ENCODE measurements at places on chromosomes 1 and 21. TPM values are rescaled to one million over a fixed set of nuclear protein-coding genes. Genes with fewer than 3 reads are reported as not detected.

The FMN2 gene
- 13.2 TPM for total RNA-seq

The SMIM1 gene
- 4.7 TPM for total RNA-seq

The OR2T1 gene
- total RNA-seq, result not detected

The CYP4A22 gene
- total RNA-seq, result not detected

The MRAP gene
- not detected for total RNA-seq

The KTI12 gene
- total RNA-seq, result 8.1 TPM

The RSPH1 gene
- total RNA-seq, result 1.0 TPM

The C4BPA gene
- not detected for total RNA-seq

The ANGPTL1 gene
- total RNA-seq, result 0.21 TPM

The SCAF4 gene
- total RNA-seq, result 74.3 TPM

The CRNN gene
- not detected for total RNA-seq

The GSTM1 gene
- 45.9 TPM for total RNA-seq

The PLEKHA6 gene
- total RNA-seq, result 4.5 TPM

DNA sequence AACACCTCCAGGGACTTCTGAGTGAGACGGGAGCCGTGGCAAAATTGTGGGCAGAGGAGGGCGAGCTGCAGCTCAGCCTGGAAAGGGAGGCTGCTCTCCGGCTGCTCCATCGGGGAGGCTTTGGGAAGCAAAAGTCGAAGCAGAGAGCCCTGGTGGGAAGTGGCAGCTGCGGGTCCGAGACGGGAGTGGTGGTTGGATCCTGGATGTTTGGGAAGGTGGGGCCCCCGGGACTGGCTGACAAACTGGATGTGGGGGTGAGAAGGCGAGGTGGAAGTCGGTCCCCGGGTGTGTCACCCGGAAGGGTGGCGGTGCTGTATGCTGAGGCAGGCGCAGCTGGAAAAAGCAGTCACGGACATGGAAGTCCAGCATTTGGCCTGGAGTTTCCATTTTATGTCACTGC, 52.1 kb downstream of the KCNAB2 start:
- no peak for DNase-seq

GRCh38 chr1:7280347-7280960, 490.6 kb upstream of the VAMP3 start:
- no peak for DNase-seq

GRCh38 chr1:171484760-171485374, 463 bp upstream of the PRRC2C start:
- no peak for DNase-seq

DNA sequence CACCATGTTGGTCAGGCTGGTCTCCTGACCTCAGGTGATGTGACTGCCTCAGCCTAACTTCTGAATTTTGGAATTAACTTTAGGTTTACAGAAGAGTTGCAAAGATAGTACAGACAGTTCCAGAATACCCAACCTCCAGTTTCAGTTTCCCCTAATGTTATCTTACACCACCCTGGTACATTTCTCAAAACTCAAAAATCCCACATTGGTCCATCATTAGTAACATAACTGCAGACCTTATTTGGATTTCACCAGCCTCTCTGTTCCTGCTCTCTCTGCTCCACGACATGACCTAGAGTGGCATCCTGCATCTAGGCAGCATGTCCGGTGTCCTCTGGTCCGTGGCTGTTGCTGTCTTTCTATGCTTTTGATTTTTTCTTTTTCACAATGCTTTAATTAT, 5.0 kb upstream of the ZC3H12A start:
- no peak for DNase-seq

- DNase-seq, result no peak
Measured at GRCh38 chr1:215780139-215780538, 213.0 kb downstream of the KCTD3 start.

DNA sequence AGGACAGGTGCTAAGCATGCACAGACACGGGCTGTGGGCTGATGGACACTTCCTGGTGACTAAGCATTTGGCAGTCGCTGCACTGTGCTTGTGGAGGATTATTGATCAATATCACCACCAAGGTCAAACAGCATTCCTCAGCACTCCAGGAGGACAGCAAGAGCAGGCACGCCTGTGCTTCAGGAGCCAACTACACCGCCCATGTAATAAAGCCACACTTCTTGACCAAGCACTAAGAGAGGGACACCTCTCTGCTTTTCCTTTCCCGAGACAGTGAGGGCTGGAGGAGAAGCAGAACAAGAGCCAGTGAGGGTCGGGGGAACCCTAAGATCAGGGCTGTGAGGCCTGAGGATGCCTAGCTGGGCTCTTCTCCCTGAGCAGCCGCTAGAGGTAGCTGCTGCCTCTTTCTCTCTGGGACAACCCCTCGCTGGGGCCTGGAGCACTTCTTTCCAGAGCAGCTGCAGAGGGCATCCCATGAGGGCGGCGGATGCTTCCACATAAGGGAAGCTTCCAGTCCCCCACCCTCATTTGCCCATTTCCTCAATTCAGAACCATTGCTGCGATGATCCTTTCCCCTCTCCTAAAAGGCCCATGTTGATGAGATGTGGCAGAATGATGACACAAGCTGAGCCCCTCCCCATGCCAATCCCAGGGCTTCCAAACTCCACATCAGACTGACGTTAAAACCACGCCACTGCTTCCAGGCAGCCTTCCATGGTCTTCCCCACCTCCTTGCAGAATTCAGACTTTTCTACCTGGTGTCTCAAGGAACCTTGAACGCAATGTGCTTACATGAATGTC, 19.1 kb downstream of the RAB7B start:
- DNase-seq, result peak; percentile 46

- DNase-seq, result no peak
Measured at GRCh38 chr1:45395582-45395981, 55.3 kb upstream of the MUTYH start.

DNA sequence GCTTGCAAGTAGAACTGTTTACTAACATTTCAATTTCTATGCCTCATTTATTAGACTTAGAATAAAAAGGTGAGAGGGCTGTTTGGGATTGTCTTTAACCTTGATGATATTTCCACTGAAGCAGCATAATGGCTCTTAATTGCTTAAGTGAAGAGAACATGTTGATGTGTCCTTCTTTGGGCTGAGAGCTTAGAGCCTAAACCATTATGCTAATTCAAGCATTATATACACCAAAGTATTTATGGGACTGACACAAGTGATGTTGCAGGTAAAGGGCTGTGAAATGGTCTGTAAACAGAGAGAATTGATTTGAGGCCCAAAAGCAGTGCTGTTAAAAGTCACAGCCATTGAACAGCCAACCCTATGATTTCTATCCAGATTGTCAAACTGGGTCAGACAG, 113.9 kb downstream of the ATG4C start:
- DNase-seq, result no peak

GRCh38 chr1:23178950-23179349, 10.3 kb upstream of the LUZP1 start:
- DNase-seq, result no peak

DNA sequence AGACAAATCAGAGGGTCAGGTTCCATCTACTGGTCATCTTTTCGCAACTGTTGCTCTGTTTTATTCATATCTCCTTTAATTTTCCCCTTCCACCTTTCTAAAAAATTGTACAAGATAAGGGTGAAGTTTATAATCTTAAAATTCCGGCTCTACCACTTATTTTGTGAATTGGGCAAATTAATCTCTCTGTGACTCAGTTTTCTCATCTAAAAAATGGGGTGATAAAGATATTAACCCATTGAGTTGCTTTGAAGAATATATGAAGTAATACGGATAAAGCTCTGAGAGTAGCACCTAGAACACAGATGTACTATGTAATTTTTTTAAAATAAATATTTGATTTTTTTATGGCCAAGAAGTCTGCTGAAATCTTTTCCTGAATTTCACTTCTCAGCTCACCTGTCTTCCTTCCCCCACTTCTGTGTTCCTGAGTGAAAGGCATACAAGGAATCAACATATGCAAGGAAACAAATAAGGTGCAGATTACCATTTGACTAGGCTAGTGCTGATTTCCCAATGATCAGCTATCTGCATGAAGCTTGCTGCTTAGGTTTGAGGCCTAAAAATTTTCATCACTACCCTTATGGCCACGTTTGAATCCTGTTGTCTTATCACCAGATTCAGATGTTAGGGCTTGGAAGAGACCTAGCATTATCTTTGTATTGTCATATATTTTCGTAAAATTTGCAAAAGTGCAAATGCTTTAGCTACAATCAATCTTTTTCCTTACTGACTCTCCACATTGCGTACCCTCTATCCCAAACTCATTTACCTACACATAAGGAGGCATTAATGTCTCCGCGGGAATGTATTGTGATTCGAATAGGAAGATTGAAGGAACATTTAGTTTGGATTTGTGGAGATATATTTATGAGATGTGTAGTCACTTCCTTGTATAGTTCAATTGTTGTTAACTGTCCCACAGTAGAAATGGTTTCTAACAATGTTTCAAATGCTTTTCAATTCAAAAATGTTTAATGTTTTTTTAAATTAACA, 718.3 kb upstream of the PTBP2 start:
- no peak for DNase-seq

DNA sequence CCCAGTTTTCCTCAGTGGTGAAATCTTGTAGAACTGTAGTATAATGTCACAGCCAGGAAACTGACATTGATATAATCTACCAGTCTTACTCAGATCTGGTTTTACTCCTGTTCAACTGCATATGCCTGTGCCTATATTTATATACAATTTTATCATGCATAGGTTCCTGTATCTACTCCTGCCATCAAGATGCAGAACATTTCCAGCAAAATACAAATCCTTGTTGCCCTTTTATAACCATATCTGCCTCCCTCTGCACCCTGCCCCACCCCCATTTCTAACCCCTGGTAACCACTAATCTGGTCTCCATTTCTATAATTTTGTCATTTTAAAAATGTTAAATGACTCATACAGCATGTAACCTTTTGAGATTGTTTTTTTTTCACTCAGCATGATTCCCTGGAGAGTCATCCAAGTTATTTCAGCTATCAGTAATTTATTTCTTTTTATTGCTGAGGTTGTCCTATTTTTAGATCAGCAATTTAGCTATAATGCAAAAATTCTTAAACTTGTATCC, 8.1 kb downstream of the UTP25 start:
- no peak for DNase-seq

DNA sequence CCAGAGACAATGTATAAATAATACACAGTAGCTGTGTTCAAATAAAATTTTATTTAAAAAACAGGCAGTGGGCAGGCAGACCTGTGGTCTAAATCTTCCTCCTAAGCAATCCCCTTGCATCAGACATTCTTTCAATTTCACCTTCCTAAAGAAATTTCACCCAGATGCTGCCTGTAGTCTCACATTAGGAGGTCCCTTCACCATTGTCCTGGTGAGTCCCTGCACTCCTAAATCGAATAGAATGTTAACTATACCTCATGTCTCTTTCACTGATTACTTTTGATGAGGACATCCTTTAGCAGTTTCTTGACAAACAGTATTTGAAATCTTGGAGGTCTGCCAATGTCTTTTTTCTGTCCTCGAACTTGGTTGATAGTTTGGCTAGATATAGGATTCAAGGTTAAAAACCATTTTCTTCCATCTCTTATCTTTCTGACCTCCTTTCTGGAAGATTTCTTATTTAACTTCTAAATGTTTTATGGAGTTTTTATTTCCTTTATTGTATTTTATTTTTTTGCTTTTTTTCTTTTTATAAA, 77.5 kb downstream of the LPGAT1 start:
- no peak for DNase-seq

DNA sequence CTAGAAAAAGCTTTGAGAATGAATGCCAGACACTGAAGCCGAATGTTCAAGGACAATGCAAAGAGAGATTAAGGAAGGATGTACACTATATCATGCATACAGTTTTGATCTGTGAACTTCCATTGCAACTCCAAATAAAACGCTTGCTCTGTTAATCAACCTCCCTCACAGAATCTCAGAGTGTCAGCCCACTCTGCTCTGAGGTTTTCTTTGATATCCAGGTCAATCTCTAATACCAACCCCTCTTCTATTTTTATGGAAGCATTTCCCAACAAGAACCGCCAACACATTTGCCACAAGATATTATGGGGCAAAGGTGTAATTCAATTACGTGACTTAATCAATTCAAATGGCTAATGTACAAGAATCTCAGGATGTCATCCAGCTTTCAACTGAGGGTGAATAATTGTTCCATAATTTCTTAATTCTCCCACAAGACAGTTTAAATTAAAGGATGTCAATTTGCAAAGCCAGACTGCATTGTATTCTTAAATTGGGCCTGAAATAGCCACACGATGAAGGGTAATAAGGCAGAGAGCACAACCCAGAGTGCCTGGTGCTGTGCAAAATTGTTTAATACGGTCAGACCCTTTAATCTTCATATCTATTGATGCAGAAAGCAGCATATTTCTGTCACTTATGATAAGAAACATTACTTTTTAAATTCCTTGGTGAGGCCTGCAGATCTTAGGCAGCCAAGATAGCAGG, 459.2 kb upstream of the DAB1 start:
- no peak for DNase-seq

DNA sequence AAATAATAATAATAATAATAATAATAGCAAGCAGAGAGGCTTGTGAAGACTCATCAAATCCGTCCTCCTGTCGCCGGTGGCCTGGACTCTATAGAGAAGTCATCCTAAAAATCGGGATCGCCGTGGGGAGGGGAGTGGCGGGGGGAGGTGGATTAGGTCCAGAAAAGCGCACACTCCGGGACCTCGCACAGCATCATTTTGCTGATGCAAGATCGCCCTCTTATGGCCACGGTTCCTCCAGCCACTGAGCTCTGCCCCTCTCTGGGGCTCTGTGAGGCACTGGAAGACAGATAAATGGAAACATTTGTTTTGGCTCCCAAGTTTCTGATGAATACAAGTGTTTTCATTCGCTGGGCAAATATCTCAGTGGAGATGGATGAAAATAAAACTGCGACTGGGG, 612.0 kb downstream of the MATN1 start:
- DNase-seq, result peak; percentile 62

DNA sequence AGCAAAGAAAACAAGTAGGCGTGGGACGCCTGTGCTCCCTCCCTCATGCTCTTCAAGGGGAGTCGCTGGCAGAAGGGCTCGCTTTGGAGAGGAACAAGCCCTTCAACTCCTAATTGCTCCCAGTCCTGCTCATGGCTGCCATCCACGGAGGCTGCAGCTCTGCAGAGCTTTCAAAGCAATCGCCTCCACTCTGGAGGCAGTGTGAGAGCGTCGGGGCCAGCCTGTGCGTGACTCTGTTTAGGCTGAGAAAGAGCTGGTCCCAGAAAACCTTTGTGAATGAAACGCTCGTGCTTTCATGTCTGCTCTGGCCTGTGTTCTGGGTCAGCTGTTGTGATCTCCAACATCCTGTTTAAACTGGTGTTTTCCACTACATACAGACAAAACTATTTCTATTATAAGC, 23.9 kb upstream of the RUNX1 start:
- DNase-seq, result no peak

DNA sequence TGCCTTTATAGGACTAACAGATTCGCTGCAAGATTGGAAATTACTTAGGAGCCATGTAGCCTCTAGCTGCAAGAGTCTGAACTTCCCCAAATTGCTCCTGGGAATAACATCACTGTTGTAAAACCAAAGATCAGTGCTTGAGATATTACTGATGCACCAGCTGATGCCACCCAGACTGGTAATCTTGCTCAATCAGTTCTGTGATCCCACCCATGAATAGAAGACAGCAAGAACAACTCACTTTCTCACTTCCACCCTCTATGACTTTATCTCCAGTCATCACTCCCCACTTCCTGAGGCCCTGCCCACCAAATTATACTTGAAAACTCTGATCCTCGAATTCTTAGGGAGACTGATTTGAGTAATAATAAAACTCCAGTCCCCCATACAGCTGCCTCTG, 1011.1 kb downstream of the PLA2G4A start:
- no peak for DNase-seq

- no peak for DNase-seq
Measured at GRCh38 chr1:944341-945325, 14.4 kb downstream of the NOC2L start.

GRCh38 chr1:66262208-66262963, 271.6 kb upstream of the SGIP1 start:
- DNase-seq, result no peak
